Fibroblast of gingiva (primary cell): ENCODE measurements at places on chromosomes 16 and 17.

- DNase-seq: no peak
Measured at GRCh38 chr17:54220829-54221228, 398.1 kb downstream of the KIF2B start.

DNA sequence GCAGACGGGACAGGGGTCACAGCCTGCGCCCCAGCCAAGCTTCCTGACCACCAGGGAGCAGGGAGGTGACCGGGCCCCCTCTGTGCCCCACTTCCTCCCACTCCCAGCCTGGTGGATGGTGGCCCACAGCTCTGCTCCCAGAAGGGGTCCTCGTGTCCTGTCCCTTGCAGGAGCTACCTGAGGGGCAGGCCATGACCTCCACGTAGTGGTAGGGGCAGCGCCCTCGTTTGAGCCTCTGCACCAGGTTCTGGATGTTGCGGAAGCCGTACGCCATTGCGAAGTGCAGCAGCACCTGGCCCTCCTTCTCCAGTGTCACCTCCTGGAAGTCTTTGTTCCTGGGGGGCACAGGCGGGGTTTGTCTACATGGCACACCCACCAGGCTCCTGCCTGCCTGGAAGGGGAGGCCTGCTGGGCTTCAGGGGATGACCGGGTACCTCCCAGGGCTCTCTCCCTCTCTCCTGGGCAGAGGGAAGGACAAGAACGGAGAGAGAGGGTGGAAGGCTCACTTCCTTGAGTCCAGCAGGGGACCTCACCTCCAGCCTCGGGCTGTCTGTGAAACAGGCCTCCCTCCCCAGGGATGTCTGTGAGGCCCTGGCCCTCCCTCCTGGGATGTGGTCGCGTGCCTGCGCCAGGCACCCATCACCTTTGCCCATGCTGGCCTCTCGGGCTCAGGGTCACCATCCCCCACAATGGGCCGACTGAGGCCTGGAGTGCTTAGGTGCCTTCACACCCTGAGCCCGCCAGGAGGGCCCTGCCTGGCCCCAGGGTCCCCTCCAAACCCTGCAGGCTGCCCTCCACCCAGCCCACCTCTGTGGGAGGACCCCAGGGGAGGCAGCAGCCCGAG, 4.0 kb downstream of the HAGHL start:
- DNase-seq: no peak

GRCh38 chr17:40547079-40547784, 18.0 kb downstream of the CCR7 start:
- DNase-seq: no peak

GRCh38 chr17:28643983-28644786, 773 bp downstream of the BLTP2 start:
- peak; percentile 63 for DNase-seq

DNA sequence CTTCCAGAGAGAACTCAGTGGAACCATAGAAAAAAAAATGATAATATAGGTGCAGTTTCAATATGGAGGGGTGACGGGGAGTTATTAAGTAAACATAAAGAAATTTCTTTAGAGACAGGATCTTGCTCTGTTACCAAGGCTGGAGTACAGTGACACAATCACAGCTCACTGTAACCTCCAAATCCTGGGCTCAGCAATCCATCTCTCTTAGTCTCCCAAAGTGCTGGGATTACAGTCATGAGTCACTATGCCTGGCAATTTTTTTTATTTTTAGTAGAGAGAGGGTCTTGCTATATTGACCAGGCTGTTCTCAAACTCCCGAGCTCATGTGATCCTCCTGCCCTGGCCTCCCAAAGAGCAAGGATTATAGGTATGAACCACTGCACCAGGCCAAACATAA, 48.8 kb downstream of the NLRC5 start:
- DNase-seq: peak; percentile 28

DNA sequence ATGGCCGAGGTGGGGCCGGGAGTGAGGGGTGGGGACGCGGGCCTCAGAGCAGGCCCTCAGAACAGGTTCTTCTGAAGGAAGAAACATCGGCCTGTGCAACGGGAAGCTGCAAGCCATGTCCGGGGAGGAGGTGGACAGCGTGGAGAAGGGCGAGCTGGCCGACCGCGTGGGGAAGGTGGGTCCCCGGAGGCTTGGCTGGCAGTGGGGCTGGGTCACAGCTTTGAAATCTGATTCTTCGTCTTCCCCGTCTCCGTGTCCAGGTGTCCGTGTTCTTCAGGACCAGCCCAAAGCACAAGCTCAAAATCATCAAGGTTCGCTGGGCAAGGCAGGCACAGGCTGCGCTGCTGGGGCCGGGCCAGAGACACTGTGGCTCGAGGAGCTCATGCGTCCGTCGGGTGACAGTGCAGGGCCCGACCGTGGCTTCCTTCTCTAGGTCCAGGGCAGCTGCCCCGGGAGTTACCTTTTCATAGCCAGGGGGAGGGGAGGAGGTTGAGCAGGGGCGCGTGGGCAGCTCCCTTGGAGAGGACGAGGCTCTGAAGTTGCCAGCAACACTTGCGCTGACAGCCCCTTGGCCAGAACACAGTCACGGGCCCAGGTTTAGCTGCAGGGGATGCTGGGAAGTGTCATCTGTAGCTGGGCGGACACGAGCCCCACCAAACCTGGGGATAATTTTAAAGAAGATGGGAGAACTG, 51.3 kb downstream of the MEAK7 start:
- DNase-seq: no peak

- no peak for DNase-seq
Measured at GRCh38 chr16:54425068-54425467, 138.5 kb upstream of the IRX3 start.

DNA sequence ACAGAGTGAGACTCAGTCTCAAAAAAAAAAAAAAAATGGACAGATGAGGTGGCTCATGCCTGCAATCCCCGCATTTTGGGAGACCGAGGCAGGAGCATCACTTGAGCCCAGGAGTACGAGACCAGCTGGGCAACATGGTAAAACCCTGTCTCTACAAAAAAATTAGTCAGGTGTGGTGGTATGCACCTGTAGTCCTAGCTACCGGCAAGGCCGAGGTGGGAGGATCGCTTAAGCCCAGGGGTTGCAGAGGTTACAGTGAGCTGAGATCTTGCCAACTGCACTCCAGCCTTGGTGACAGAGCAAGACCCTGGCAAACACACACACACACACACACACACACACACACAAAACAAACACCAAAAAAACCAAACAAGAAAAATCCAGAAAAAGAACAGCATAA, 7.7 kb upstream of the ENGASE start:
- DNase-seq: no peak

DNA sequence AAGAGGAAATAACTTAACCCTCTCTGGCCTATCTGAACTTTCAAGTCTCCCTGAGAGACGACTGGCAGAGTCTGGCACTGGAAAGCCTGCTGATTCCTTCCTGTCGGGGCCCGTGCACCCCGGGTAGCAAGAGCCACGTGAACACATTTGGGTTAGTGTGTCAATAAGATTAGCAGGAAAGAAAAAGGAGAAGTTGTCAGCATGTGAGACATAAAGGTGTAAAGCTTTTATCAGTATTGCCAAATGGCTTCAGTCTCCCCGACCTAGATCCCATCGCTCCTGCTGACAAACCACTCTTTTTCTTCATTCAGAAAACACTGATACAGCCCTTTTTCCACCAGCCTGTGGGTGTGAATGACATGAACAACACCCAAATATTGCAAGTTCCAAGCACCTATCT, 74.4 kb downstream of the CCT6B start:
- DNase-seq: no peak

DNA sequence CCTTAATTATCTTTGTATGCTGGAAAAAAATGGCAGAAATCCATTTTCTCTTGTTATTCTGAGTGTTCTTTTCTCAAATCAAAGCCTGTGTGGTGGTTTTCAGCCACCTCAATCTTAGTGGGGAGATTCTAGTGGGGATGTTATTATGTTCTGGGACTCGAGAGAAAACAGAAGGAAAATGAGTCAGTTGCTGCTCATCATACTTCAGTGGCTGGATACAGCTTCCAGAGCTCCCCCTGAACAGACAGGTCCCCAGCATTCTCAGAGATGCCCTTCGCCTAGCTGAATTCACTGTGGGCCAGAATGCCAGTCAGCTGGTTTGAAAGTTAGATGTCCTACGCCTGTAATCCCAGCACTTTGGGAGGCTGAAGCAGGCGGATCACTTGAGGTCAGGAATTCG, 8.5 kb downstream of the ST6GALNAC1 start:
- no peak for DNase-seq

- DNase-seq: no peak
Measured at GRCh38 chr17:44281570-44281969, 13.6 kb upstream of the SLC4A1 start.

- DNase-seq: no peak
Measured at GRCh38 chr17:64213995-64214811, 48.9 kb downstream of the TEX2 start.

DNA sequence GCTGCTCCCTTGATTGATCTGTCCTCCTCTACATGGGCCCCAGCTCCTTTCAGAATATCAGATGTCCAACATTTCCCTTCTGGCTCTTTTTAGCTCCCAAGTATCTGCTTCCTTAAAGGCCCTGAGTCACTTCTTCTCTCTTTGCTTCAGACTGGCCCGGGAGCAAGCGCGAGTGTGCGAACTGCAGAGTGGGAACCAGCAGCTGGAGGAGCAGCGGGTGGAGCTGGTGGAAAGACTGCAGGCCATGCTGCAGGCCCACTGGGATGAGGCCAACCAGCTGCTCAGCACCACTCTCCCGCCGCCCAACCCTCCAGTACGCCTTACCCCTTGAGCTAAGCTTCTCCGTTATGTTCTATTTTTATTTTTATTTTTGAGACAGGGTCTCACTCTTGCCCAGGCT, 12.3 kb downstream of the CNTROB start:
- DNase-seq: no peak

DNA sequence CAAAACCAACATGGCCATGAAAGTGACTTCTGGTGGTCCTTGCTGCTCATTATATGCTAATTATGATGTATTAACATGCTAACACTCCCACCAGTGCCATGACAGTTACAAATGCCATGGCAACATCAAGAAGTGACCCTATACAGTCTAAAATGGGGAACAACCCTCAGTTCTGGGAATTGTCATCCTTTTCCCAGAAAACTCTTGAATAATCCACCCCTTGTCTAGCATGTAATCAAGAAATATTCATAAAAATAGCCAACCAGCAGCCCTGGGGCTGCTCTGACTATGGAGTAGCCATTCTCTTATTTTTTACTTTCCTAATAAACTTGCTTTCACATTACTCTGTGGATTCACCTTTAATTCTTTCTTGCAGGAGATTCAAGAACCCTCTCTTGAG, 35.9 kb downstream of the DNAJA2 start:
- no peak for DNase-seq

DNA sequence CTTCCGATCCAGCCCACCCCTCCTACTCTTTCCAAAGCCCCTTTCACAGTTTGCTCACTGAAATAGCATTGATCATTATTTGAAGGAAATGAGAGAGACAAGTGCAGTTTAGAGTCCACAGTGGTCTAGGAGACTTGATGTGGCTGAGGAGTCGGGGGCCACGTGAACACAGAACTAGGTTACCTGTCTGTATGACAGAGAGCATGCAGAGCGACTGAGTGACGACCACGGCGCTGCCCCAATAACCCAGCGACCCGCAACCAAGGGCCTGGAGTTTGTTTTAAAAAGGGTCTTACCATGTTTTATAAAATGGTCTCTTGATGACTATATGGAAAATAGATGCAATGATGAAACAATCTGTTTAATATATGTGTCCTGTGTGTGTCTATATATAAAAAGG, 39.5 kb downstream of the NDEL1 start:
- no peak for DNase-seq

DNA sequence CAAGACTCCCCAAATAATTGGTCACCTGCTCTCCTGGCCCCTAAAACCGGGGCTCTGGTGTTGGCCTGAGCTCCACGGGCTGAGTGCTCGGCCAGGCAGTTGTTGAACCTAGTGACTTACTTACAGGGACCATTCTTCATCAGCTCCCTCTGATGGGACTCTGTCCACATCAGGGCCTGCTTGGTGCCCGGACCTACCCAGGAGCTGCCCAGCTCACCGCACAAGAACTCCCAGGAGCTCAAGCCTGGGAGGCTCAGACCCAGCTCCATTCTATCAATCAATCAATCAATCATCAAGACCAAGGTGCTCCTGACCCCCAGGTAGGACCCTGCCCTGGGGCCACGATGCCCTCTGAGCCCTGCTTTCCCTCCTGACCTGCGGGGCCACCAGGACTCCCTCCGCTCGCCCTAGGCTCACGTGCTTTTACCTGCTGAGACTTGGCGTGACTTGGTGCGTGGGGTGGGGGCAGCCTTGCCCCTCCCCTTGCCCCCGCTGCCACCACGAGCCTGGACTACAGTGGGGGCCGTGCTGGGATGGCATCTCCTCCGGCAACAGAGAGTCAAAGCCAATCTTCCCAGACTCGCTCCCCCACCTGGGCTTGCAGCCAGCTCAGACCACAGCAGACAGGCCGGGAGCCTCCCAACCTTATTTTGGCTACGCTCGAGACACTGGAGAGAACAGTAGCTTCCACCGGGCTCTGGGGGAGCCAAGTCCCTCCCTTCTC, 15.7 kb downstream of the IL34 start:
- no peak for DNase-seq

GRCh38 chr17:81517339-81518112, 4.9 kb upstream of the ACTG1 start:
- DNase-seq: no peak

DNA sequence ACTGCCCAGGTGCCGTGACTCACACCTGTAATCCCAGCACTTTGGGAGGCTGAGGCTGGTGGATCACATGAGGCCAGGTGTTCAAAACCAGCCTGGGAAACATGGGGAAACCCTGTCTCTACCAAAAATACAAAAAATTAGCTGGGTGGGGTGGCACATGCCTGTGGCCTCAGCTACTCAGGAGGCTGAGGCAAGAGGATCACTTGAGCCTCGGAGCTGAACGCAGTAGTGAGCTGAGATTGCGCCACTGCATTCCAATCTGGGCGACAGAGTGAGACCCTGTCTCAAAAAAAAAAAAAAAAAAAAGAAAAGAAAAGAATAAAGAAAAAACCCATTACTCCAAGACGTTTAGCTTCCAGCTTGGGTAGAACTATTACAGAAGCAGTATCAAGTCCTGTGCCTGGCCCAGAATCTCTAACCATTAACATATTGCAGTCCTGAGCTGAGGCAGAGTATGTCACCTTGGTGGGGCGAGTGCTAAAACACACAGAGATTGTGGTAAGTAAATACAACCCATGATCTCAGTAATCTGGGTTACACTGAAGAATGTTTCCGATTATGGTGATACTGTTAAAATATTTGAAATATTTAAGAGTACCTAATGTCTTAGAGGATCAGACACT, 23.2 kb upstream of the CFAP20 start:
- no peak for DNase-seq

- DNase-seq: no peak
Measured at GRCh38 chr16:30352488-30353401, 2.4 kb downstream of the CD2BP2 start.

GRCh38 chr17:11682646-11683045, 84.4 kb downstream of the DNAH9 start:
- DNase-seq: no peak

- no peak for DNase-seq
Measured at GRCh38 chr16:70455910-70456309, 1.5 kb downstream of the FCSK start.

- no peak for DNase-seq
Measured at GRCh38 chr16:12272264-12272663, 295.7 kb downstream of the SNX29 start.
